ENCODE measurements at places on chromosomes 13 and 19.

DNA sequence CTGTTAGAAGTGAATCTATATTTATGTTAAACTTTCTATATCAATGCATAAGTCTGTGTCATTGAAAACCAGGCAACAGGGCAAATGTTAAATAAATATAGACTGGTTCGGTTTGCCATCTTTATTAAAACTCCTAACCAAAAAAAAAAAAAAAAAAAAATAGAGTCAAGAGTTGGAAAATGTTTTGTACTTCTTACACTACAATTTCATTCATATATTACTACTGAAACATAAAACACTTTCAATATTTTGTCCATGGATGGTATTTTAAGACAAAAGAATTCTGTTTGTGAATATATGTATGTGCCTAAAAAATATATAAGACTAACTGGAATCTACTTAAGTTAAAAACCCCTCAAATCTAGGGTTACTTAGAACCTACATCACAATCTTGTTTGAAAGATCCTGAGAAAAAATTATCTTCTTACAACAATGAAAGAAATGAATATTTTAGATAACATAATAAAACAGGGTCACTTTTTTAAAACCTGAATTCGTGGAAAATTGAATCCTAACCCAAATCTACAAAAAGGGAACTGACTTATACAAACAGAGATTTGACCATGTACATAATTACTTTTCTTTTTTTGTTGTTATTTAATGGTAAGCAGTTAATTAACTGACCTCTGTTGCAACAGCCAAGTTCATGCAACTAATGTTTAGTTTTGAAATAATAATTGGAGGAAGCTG lies 5.1 kb downstream of the DACH1 start:
- DNase-seq: no peak

DNA sequence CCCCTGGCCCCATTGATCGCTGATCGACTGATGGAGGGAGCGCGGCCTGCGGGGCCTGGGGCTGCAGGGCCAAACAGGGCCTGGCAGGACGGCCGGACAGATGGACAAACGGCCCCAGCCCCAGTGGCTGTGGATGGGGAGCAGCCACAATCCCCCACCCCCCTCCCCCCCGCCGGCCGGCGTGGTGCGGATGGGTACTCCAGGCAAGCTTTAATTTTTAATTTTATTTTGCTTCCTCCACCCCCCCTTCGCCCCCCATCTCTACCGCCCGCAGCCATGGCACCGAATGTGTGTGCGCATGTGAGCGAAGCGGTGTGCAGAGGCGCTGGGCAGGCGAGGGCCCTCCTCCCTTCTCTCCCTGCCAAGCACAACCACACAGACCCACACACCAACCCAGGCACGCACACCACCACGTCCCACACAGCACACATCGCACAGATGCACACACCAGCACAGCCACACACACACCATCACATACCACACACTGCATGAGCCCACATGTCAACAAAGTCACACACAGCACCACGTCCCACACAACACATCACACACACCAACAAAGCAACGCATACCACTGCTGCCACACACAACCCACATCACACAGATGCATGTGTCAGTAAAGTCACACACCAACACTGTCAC lies 12.4 kb downstream of the ERFL start:
- no peak for DNase-seq

DNA sequence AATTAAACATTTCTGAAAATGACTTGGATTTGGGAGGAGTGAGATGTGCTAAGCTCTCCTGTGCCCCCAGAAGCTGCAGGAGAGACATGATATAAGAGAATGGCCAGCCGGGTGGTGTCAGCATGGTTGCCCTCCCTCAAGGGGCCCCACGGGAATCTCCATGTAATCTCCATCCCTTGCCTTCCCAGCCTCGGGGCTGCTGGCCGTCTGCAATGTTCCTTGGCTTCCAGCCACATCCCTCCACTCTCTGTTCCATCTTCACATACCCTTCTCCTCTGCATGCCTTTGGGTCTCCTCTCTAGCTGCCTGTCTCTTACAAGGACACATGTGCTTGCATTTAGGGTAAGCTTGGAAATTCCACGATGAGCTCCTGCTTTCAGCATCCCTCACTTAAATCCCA lies 172.0 kb downstream of the TSHZ3 start:
- DNase-seq: no peak

- DNase-seq: no peak
Observed at GRCh38 chr13:91664039-91664438, 265.6 kb downstream of the GPC5 start.

Data from activated CD8-positive, alpha-beta memory T cell treated with anti-CD3 and anti-CD28 coated beads, Interleukin-2, amount 50 U/mL, for 4 hours (primary cell).